ENCODE measurements at places on chromosomes 13 and 19. TPM values are rescaled to one million over a fixed set of nuclear protein-coding genes. Genes with fewer than 3 reads are reported as not detected.

Gene NCAN
- total RNA-seq: not detected

- peak; percentile 56 for DNase-seq
Measured at GRCh38 chr13:24161010-24161775, 673 bp downstream of the SPATA13 start.

DNA sequence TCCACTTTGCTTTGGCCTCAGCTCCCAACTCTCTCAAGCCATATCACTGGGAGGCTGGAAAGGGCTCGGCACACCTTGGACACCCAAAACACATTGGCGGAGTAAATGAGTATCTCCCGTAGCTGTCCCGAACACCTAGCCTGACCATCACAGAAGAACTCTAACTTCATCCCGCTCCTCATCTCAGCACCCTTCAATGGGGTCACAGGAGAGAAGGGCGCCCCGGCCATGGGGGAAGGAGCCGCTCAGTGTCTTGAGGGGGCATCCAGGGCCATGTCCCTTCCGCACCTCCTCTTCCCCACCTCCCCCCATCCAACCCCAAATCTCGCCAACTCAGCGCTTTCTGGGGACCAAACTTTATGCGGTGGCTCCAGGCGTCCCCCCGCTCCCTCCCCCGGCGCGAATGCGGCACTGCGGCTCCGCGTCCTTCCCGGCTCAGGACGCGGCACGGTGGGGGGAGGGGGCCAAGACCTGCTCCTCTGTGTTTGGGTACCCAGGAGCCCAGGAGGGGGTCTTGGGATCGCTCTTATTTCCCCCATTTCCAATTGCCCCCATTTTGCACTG, 3.0 kb downstream of the KCNC3 start:
- DNase-seq: no peak

Gene ATP4A
- total RNA-seq: not detected

Gene IGFLR1
- 18.9 TPM for total RNA-seq

GRCh38 chr13:27658546-27658945, 36.9 kb downstream of the POLR1D start:
- DNase-seq: no peak

- DNase-seq: no peak
Measured at GRCh38 chr19:30206187-30206586, 166.0 kb upstream of the ZNF536 start.

Gene GZMM
- total RNA-seq: 0.27 TPM

- DNase-seq: no peak
Measured at GRCh38 chr19:50480281-50481111, 3.8 kb upstream of the GARIN5A start.

DNA sequence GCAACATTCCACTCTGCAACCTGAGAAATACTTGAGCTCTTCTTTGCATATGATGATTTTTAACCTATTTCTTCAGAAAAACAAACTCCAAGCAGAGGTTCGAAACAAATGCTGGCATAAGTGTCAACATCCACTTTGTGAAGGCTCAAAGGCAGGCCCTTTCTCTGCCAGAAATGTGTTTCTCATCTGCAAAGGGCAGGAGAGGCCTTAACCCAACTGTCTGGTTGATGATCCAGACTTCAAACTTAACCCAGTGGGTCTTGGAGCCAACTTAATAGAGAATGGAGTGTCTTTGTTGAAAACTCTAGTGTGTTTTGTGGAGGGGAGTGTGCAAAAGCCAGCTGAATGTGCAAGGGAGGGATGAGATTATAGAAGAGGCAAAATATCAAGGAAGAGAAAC, 28.3 kb upstream of the ZNF507 start:
- no peak for DNase-seq

DNA sequence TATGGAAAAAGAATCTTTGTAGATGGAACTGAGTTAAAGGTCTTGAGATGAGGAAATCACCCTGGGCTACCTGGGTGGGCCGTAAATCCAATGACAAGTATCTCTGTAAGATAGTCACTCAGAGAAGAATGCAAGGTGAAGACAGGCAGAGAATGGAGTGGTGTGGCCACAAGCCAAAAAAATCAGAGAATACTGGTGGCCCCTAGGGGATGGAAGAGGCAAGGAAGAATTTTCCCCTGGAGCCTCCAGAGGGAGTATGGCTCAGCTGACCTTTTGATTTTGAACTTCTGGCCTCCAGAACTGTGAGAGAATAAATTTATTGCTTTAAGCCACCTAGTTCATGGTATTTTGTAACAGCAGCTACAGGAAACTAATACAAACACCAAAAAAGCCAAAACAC, 32.7 kb upstream of the CSNK1A1L start:
- no peak for DNase-seq

GRCh38 chr13:85729296-85729695, 69.9 kb downstream of the SLITRK6 start:
- no peak for DNase-seq

- no peak for DNase-seq
Measured at GRCh38 chr13:23554000-23554399, 16.2 kb upstream of the TNFRSF19 start.

Gene TMEM259
- 148 TPM for total RNA-seq

Gene PTGIR
- 4.3 TPM for total RNA-seq
